ENCODE measurements at places on chromosomes 3 and 15.

GRCh38 chr15:57694279-57694678, 12.2 kb upstream of the POLR2M start:
- no peak for DNase-seq

DNA sequence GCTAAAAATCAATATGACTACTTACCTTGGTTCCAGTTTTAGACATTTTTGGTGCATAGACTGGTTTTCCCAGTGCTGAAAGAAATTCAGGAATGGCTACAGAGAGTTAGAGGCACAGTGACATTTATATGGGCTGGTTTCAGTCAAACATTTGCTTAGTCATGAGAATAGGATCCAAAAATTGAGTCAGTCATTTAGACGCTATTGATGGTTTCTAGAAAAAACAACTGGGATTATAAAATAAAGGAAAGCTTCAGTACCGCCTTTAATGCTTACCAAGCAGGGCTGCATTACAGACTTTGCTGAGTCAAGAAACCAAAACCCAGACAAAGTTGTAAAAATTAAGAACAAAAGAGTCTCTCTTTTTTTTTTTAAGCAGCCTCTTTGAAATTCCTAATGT, at the start of gene CRYGS:
CRYGS (minus strand) TSS at position 100 of the 400 bp plus-strand sequence; CDS start at position 46, 54 bp downstream.
- DNase-seq = no peak

DNA sequence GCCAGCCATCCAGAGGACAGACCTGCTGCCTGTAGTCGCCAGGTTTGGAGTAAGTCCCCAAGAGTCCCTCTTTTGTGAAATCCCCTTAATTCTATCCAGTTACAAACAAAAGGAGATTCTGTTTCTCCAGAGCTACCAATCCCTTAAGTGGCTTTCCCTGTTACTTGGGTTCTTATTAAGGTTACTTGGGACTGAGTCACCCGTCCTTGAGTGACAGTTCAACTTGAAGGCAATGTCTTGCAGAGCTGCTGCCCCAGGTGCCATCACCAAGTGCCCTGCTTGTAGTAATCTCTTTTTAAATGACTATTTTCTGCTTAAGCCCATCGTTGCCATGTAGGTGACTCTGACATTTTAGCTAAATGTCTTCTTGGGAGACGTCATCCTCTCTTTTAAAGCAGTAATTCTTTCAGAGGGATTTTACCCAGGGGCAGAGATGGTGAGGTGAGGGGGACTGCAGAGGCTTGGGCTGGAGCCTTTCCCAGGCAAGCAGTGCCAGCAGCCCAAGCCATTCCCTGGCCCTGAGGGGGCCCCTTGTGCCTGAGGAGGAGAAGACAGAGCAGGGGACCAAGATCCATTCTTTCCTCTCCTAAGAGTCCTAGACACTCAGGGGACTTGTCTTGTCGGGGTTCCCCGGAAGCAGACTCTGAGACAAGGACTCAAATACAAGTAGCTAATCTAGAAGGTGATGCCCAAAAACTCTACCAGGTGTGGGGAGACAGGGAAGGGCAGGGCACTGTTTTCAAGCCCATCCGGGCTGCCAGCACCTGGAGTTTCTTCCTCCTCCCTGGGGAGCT, 253.7 kb downstream of the PLCL2 start:
- DNase-seq = no peak

DNA sequence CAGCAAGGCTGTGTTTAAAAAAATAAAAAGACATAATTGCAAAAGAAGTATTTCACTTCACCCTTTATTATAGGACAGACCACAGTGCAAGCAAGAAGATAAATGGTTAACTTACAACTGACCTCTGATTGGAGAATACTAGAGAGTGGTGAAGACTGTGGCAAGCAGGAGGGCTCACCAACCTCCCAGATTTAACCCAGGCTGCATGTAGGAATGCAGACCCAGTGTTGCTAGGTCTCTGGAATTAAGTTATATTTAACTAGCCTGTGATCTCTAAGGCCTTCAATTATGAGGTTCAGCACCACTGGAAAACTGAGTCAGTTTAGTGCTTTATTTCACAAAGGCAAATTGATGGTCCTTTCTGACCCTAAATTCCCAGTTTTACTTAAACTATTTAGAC, 436.6 kb downstream of the LPP start:
- no peak for DNase-seq

DNA sequence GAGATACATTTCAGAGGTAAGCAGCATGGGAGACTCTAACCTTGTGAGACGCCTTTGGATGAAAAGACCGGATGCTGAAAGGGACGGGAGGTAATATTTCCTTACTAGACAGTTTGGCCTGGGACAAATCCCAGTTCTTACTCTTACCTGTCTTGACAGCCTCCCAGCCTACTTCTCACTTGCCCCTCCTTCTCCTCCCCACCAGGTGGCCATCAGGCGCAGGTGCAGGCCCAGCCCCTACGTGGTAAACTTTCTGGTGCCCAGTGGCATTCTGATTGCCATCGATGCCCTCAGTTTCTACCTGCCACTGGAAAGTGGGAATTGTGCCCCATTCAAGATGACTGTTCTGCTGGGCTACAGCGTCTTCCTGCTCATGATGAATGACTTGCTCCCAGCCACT, 6.3 kb downstream of the HTR3D start:
- DNase-seq = no peak

GRCh38 chr3:19149368-19149767, 1.1 kb downstream of the KCNH8 start:
- DNase-seq = no peak

DNA sequence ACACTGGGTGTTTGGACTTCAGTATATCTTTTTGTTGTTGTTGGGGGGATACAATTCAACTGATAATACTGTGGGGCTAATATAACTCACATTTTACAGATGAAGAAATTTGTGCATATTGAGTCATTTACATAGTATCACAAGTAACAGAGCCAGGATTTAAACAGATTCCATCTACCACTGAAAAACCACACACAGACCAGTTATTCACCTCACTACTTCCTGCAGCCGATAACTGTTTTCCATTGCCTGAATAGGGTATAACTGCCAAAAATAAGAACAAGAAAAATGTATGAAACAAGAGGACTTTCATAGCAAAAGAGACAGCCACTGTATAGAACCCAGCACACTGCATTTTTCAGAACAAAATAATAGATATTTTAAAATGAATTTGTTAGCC, 215.8 kb upstream of the CNTN6 start:
- no peak for DNase-seq

GRCh38 chr3:169945313-169945712, 21.3 kb upstream of the SEC62 start:
- no peak for DNase-seq

DNA sequence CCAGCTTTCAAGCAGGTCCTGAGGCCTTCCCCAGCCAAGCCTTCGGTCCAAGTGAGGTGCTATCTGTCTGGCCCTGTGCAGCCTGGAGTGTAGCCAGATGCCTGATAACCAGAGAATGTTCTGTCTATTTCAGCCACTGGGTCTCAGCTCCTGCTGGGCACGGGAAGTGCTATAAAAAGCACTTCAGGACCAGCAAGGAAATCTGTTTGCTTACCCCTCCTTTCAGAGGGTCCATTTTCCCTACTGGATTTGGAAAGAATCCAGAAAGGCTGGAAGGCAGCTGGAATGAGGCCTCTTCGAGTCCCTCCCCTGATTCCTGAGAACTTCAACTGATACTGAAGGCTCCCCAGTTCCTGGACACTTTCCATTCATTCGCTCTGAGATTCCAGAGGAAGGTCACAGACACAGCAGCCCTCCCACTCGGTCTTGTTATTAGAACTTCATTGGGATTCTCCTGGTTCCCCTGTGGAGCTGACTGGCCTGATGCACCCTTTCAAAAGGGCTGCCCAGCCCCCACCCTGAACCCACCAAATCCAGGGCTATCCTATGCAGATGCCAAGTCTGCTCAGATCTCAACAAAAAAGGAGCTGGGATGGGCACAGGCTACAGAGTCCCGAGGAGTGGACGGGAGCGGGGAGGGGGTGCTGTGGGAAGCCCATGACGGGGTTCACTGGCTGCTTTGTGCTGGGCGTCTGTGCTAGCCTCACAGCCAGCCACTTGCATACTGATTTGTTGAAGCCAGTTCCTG, 70.4 kb downstream of the UMPS start:
- peak; percentile 22 for DNase-seq

- DNase-seq = no peak
Measured at GRCh38 chr3:71243229-71243628, 340.3 kb downstream of the FOXP1 start.

- no peak for DNase-seq
Measured at GRCh38 chr15:33159726-33160453, 34.6 kb downstream of the FMN1 start.

GRCh38 chr3:156010829-156011228, 109.5 kb upstream of the KCNAB1 start:
- no peak for DNase-seq

GRCh38 chr15:71192816-71193215, 77.5 kb downstream of the THSD4 start:
- no peak for DNase-seq

Data from NCI-H187 (cell line).